Dermis blood vessel endothelial cell (primary cell): ENCODE measurements at places on chromosomes 5 and 9. TPM values are rescaled to one million over a fixed set of nuclear protein-coding genes. Genes with fewer than 3 reads are reported as not detected.

GRCh38 chr9:138007566-138007917 is 130.0 kb downstream of the CACNA1B start:
- no peak for DNase-seq

DNA sequence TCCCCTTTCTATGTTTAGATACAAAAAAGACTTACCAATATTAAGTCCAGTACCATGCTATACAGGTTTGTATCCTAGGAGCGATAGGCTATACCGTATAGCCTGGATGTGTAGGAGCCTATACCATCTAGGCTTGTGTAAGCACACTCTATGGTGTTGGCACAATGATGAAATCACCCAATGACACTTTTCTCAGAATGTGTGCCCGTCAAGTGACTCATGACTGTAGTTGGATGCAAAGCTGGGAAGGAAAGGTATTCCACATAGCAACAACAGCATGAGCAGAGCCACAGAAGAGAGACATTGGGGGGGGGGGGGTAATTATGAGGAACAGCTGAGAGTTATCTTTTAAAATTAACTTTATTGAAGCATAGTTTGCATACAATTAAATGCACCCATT is 63.2 kb downstream of the TTLL11 start:
- no peak for DNase-seq

DNA sequence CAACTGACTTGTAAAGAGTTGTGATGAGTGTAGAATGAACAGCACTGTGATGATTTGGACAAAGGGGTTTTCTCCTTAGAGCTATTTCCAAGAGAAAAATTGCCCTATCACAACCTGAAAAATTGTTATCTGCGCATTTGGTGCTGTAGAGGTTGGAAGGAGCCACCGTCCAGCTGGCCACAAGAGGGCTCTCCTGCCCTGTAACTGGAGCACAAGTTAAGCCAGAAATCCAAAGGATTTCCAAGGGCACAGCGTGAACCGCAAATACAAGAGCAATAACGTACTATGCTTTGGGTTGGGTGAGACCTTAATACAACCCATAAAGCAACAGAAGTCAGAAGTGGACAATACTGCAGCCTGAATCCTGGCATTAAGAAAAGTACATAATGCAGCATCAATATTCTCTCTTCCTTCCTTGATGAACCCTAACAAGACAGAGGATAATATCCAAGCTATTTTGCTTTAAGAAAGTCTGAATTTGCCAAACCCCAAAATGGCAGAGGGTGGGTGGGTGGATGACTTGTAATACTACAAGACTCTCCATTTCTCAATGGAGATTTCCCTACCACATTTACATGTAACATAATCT is 56.8 kb upstream of the SMIM32 start:
- DNase-seq: peak; percentile 78

Gene SLC28A3
- total RNA-seq: not detected in 2 replicates

Gene GABRA1
- total RNA-seq: not detected in 2 replicates
